ENCODE measurements at places on chromosomes 3 and 15.

DNA sequence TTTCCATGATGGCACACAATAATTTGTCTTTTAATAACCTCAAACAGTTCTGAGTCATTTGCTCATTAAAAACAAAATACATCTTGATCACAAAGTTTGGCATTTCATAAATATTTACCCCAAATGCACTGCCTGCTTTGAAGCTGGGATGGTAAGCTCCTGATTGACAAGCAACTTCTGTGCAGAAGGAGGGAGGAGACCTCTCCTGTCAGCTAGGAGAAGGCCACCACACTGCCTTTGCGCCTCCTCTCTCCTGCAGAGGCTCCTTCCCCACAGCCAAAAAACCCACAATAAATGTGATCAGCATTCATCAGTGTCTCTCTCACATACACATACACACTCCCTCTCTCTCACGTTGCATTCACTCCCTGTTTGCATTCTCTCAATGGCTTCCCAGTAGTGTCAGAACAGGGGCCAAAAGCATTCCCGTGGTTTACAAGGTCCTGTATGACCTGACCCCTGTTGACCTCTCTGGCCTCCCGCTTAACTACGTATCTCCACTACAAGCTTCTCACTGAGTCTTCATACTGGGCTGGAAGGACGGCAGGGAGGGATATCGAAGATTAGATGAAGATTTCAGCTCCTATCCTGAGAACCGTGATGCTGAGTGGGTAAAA lies 216.4 kb downstream of the FOXP1 start:
- no peak for DNase-seq

- DNase-seq = no peak
Observed at GRCh38 chr3:128155616-128156360, 2.5 kb downstream of the EEFSEC start.

DNA sequence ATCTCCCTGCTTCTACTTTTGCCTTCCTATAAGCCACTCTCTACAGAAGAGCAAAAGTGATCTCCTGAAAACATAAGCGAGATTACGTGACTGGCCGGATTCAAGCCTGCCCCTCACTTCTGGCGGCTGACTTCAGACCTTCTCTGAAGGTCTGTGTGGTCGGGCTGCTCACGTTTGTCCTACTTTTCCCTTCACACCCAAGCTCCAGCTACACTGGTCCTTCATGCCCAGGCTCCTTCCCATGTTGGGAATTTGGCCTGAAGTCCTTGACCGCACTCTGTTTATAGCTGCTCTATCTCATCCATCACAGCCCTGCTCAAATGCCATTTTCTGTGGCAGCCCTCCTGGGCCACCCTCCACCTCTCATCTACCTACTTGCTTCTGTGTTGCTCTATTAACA lies 6.7 kb upstream of the PLA2G4E start:
- no peak for DNase-seq

DNA sequence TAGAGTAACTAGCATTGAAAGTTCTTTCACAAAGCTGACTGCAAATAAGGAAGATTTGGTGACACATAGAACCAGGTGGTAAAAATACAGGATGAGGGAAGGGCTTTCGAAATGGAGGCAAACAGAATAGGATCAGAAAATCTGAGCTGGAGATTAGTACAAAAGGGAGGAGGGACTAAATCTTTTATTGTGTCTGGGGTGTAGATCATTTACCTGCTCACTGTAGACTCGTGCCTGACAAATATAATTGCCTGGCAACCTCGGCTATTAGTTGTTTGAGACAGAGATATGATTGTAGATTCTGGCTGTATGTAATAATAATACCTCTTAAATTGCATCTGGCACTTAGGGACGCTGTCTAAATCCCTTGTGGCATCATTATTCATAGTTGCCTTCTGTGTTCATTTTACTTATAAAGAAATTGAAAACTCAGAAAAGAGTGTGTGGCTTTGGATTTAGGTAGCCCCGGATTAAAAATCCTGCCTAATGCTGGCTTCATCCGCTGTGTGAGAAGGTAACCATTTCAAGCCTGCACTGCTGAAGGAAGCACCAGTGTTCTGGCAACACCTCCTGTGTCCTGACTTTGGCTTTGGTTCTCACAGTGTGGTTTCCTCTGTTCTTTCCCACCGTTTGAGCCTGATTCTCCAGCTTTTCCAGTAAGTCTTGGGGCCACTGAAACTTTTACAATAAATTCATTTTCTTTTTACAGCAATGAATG lies 25.0 kb upstream of the GPR160 start:
- no peak for DNase-seq

DNA sequence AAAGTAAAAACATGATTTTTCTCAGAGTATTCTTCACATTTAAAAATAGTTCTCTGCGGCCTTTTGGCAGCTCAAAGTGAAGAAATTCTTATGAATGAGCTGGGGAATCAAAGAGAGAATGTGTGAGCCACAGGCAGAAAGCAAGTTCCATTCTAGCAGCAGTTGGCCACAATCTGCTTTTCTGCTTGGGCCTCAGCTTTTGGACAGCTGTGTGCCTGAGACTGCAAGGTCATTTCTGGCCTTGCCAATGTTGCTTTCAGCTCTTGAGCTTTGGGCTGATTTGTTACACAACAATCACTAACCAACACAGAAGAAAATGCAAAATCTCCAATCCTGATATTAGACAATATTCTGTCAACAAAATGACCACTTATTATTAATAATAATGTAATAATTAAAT lies 14.4 kb upstream of the TM4SF4 start:
- DNase-seq = no peak

DNA sequence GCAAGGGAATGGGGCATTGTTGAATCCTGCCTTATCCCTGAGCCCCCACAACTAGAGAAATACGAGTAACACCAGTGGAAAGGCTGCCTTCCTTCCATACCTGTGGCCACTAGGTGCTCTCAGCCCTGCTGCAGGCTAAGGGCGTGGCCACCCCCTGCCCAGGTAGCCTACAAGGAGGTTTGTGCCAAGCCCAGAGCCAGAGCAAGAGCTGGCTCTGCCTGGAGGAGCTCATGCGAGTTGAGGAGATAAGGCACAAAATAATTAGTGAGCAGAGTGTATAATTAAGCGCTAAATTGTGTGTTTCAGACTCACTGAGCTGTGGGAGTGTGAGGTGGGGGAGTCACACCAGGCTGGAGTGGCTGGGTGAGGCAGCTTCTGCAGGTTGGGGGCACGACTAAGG lies 49.2 kb downstream of the TPRA1 start:
- no peak for DNase-seq

All from bronchial epithelial cell (primary cell).